ENCODE measurements at places on chromosomes 2 and 18.

- DNase-seq, result no peak
Measured at GRCh38 chr2:165293440-165294420, 54.5 kb downstream of the SCN2A start.

- peak; percentile 9 for DNase-seq
Measured at GRCh38 chr18:11689669-11690565, 853 bp downstream of the GNAL start.

GRCh38 chr2:12110481-12110880 is 364.0 kb downstream of the LPIN1 start:
- no peak for DNase-seq

- DNase-seq, result no peak
Measured at GRCh38 chr2:67137699-67138098, 259.4 kb upstream of the ETAA1 start.

GRCh38 chr2:46962751-46963150 is 47.1 kb upstream of the MCFD2 start:
- no peak for DNase-seq

- no peak for DNase-seq
Measured at GRCh38 chr2:33380719-33381118, 95.7 kb upstream of the RASGRP3 start.

- DNase-seq, result no peak
Measured at GRCh38 chr2:191627518-191627917, 50.4 kb upstream of the NABP1 start.

- no peak for DNase-seq
Measured at GRCh38 chr2:172908275-172908674, 167.4 kb upstream of the MAP3K20 start.

- DNase-seq, result no peak
Measured at GRCh38 chr18:29588446-29589100, 1411.6 kb upstream of the CDH2 start.

GRCh38 chr2:168311261-168311910 is 64.0 kb upstream of the STK39 start:
- DNase-seq, result no peak

DNA sequence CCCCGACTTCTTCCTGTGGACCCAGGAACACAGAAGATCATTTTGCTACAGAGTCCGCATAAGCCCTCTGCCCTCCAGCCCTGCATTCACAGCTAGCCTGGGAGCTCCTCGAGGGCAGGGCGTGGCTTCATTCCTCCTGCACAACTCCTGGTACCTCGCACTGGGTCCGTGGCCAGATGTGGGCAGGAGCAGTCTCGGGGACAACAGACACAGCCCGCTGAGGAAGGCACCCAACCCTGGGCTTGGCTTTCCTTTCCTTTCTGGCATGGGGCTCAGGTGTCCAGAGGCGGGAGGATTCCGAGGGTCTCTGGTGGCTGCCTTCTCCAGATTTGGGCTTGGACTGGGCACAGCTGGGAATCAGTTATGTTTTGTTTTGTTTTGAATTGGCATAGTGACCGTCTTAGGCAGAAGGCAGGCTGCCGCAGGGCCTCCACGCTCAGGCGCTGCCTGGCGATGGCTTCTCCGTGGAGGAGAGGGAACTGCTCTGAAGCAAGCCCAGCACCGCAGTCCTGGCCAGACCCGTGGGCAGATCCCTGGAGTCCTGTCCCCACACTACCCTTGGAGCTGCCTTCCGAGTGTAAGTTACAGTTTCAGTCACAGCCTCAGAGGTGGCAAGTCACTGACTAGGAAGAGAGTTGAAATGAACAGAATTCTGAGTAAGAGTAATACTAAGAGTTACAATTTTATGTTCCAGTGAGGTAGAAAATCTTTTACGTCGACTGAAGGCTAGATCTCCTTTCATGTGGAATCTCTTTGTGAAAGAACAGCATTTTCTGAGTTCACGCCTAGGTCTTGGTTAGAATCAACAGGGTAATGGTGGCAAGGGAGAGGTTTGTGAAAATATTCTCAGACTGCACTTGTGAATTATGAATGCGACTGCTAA is 47.9 kb downstream of the LDLRAD4 start:
- no peak for DNase-seq

DNA sequence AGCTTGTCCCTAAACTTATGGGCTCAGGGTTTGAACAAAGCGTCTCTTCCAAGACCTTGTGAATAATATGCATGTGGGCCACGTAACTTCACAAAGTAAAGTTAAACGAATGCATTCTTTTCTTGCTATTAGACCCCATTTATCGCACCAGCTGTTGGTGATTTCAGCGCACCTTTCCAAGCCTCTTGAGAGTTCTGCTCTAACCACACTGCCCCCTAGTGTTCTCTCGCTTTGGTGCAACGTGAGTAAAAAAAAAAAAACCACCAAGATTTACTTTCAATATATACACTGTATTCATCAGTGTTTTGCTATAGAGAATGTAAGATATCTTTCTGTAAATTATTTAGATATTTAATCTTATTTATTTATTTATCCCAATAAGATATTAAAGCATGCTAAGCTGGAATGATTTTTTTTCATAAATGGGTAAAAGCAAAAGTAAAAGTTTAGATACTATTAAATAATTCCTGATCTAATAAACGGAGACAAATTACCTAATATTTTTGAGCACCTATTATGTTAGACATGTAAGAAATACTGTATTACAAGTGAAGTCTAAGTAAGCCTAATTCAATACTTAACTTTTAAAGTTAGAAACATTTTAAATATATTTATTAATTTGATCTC is 459.5 kb downstream of the DLGAP1 start:
- no peak for DNase-seq

GRCh38 chr18:68555879-68556301 is 159.0 kb downstream of the TMX3 start:
- DNase-seq, result no peak

- no peak for DNase-seq
Measured at GRCh38 chr18:74303936-74304335, 11.7 kb upstream of the C18orf63 start.

DNA sequence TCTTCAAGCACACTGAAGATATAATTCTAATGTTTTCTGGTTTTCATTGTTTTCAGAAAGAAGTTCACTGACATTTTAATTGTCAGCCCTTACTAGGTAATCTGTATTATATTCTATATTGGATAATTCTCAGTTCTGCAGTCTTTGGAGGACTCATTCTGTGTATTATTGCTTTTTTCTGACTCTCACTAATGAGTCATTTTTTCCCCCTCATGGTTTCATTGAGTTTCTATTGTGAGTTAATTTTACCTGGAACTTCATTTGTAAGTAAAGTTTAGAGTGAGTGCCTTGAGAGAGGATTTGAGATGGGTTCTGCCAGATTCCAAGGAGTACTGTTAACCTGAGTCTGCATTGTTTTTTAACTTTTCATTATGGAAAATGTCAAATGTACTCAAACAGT is 90.4 kb upstream of the LYPD1 start:
- no peak for DNase-seq

- no peak for DNase-seq
Measured at GRCh38 chr2:174400853-174401252, 5.3 kb downstream of the SCRN3 start.

DNA sequence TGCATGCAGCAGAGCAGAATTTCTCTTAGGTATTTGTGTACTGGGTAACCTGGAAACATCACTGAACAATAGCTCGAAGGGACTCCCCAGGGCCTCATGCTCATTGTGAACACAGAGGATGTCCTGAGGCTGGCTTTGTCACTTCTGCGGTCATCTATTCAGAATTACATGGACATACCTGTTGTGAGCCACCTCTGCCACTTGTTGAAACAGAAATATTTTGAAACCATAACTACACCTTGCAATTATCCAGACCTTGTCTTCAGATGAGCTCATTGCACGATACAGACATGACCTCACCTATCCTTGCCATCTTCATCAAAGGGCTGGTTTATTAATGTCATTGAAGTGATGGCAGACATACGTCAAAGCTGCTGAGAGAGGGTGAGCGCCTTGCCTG is 23.4 kb upstream of the CREG2 start:
- DNase-seq, result no peak

GRCh38 chr2:95002498-95002897 is 23.0 kb upstream of the MAL start:
- DNase-seq, result no peak

GRCh38 chr2:74021407-74021755 is 36.7 kb downstream of the TET3 start:
- DNase-seq, result no peak

- no peak for DNase-seq
Measured at GRCh38 chr2:178859730-178860129, 52.5 kb upstream of the TTN start.

GRCh38 chr18:68428661-68429060 is 286.2 kb downstream of the TMX3 start:
- no peak for DNase-seq

DNA sequence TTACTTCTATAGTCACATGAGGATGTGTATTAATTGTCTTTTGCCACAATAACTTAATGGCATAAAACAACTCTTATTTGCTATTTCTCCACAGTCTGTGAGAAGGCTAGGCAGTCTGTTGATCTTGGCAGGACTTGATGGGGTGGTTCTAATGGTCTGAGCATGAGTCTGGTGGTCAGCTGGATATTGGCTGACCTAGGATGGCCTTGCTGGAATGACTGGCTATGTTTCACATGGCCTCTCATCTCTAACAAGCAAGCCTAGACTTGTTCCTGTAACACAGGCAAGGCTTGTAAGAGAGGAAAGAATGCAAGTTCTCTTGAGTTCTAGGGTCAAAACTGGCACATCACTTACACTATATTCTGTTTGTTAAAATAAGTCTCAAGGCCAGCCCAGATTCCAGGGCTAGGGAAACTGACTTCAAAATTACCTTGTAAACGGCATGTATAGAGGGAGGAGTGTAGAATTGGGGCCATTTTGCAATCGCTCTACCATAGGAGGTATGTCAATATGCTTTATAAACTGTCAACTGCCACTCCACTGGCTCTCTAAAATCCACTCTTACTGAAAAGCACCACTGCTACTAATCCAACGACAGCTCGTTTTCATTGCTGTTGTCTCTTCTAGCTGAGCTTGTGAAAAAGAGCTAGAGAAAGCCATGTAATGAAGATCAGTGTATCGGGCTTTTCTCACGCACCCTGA is 325.0 kb upstream of the PKDCC start:
- no peak for DNase-seq

DNA sequence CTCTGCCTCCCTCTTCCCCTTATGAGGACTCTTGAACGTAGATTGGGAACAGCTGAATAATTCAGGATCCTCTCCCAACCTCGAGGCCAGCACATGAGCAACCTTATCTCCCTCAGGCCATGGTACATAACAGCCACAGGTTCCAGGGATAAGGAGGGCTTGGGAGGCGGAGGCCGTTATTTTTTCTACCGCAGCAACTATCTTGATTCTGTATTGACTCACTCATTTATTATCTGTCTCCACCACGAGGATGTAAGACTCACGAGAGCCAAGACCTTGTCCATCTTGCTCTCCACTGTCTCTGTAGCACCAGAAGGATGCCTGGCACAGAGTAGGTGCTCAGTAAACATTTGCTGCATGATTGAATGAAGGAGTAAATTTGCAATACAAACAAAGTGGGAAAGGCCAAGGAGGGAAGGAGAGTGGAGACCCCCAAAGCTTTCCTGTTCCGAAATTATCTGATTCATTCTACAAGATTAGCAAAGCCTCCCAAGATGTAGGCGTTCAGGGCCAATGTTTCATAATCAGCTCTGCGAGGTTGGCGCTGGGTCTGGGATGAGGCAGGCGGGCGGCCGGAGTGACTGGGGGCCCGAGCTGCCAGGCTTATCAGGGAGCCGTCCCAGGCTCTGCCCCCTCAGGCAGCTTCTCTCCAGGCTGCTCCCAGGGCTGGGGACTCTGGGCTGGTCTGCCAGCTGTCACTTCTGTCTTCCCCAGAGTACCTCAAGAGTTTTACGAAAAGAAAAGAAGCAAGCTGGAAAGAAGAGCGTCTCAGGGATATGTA is 31.6 kb downstream of the INPP5D start:
- DNase-seq, result no peak

DNA sequence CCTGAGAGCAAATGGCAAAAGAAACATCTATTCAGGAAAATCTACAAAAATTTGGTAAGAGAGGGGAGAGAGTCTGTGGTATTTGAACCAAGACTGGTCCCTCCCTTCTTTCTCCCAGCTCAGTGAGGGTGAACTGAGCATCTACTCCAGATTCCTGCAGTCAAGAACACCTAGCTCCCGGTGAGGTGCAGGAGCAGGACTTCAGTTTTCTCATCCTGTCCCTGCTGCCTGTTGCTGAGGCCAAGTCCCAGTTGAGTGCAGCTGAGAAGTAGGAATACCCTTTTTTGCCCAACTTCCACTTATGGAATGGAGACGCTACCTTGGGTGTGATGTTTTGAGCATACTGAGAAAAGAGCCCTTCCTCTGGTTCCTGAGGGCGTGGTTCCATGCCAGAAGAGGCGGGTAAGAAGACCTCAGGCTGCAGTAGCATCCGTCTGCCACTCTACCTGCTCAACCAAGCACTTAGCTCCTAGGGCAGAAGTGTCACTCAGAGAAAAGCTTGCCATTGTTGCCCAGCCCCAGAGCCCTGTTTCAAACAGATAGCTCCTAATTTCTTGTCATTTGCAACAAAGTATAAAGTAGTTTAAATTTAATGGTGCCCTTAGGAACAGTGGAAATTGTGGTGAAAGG is 112.9 kb downstream of the SOS1 start:
- no peak for DNase-seq

- DNase-seq, result no peak
Measured at GRCh38 chr2:241379481-241380480, 23.7 kb downstream of the FARP2 start.

GRCh38 chr2:116132833-116133232 is 1681.7 kb upstream of the DDX18 start:
- no peak for DNase-seq

GRCh38 chr2:225998653-225999052 is 599.1 kb downstream of the NYAP2 start:
- DNase-seq, result no peak

DNA sequence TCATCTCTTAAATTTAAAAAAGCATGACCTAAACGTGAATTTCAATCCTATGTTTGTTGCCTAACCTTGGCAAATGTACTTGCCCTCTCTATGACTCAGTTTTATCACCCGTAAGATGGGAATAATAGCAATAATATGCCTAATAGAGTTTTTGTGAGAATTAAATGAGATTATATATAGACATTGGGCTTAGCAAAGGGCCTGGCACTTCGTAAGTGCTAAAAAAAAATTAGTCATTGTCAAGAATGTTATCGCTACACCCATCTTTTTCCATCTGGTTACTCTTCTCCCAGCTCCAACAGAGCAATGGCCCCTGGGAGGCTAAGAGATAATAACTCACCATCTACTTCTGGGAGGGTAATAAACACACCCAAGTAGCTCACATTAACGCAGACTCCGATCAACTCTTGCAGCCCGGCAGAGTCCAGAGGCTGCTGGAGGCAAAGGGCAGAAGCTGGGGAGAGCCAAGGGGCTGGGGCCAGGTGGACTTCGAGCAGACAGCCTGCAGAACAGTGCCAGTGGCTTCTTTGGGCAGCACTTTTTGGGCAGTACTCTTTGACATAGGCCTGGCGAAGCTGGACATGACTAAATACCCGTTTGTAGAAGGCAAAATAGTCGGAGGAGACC is 63.9 kb upstream of the STPG4 start:
- DNase-seq, result no peak

- no peak for DNase-seq
Measured at GRCh38 chr2:187505065-187505672, 49.1 kb downstream of the TFPI start.

- DNase-seq, result peak; percentile 47
Measured at GRCh38 chr2:142165790-142166189, 35.0 kb upstream of the LRP1B start.
